Hepatic stellate cell (primary cell): ENCODE measurements at places on chromosomes 12 and 14.

GRCh38 chr14:49999146-49999761 lies 106.4 kb downstream of the ARF6 start:
- DNase-seq, result peak; percentile 85

- no peak for DNase-seq
Measured at GRCh38 chr14:25837551-25837965, 760.3 kb downstream of the NOVA1 start.

DNA sequence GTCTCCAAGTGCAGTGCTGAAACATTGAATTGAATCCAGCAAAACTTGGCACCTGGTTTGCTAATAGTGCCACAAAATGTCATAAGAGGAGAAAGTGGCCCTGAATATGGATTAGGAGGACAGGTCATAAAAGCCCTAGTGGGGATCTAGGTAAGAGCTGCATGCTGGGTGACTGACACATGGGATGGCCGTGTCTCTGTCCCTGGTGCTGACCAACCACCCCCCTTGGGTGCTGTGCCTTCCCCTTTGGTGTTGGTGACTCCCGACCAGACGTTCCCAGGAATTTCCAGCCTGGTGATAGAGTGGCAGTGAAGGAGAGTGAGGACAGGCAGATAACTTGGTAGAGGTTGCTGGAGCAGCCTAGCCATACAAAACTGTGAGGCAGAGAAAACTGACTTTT lies 142.8 kb downstream of the VRK1 start:
- DNase-seq, result no peak

GRCh38 chr14:36935976-36936678 lies 236.3 kb downstream of the SLC25A21 start:
- DNase-seq, result no peak

GRCh38 chr12:104055686-104056388 lies 5.8 kb upstream of the GLT8D2 start:
- no peak for DNase-seq

DNA sequence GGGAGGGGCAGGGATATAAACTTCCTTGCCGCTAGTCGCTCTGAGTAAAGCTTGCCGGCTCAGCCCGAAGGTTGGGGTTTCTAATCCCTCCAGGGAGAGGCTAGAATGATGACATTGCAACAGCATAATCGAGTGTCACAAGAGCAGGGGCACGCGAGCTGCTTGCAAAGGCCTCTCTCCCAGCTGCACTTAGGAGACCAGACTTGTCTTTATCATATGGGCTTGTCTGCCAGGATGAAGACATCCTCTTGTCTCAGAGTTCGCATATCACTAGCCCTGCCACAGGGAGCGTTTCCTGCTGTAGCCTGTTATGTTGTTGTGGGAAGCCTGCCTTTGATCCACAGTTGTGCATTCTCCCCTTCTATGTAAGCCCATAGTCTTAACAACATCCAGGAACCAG lies 180.0 kb downstream of the ESR2 start:
- DNase-seq, result no peak

GRCh38 chr12:38713294-38713693 lies 192.1 kb downstream of the CPNE8 start:
- DNase-seq, result no peak
